ENCODE measurements at places on chromosomes 1 and 21.

DNA sequence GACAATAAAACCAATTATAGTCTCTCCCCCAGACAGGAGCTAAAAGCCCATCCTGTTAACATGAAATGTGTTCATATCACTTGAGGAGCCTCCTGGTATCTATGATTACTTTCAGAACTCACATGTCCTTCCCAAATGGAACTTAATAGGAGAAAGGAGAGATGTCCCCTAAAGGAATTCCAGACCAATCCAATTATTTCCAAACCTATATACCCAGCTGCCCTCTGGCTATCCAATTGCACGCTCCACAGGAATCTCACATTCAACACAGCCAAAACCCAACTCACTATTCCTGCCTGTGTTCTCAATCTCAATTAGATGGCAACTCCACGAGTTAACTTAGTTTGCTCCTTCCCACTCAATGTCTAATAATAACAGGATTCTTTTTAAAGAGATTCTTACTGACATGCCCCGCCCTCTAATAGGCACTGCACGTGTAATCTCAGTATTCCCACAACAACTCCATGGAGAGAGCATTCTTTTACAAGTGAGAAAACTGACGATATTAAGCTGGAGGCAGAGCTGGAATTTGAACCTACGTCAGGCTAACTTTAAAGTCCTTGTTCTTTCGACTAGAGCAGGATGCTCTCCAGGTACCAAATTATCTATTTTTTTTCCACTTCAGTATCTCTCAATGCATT is 59.1 kb upstream of the SEC16B start:
- no peak for DNase-seq

DNA sequence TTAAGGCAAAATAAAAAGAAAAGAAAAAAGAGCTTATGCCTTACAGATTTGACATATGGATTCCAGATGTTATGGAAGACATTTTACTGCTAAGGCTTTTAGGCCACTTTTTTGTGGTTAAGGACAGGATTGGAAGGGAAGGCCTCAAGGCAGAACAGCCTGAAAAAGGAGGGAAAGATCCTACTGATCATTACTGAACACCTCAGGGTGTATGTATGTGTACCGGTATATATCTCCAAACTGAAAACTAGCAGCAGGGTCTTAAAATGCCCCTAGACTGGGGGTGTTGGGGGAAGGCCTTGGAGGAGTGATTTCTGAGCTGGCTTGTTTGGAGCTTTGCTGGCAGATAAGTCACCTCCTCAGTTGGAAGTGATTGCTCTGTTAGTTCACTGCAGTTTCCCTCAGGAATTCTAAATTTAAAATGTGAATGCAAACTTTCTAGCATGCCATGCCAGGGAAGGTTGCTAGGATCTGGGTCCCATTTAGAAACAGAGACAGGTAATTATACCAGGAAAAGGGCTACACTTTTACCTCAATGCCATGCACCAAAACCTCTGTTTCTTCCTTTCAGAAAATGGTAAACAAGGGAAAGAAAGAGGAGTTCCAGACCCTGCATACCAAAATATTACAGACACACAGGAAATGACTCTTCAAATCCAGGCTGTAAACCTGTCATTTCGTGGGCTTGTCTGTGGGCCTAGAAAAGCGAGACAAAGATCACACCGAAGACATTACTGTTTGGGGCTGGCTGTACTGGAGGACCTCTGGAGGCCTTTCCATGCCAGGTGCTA is 15.0 kb downstream of the C1orf52 start:
- peak; percentile 78 for DNase-seq

GRCh38 chr1:224644553-224645154 is 28.5 kb downstream of the CNIH3 start:
- peak; percentile 40 for DNase-seq

GRCh38 chr21:34590520-34590919 is 24.4 kb downstream of the RCAN1 start:
- DNase-seq, result no peak

GRCh38 chr1:230495076-230495475 is 68.9 kb upstream of the PGBD5 start:
- no peak for DNase-seq

- no peak for DNase-seq
Observed at GRCh38 chr1:211648336-211648735, 27.1 kb downstream of the NEK2 start.

- DNase-seq, result peak; percentile 92
Observed at GRCh38 chr1:8408151-8408839, 90.4 kb downstream of the SLC45A1 start.

- peak; percentile 91 for DNase-seq
Observed at GRCh38 chr1:177274687-177275211, 104.0 kb downstream of the BRINP2 start.

DNA sequence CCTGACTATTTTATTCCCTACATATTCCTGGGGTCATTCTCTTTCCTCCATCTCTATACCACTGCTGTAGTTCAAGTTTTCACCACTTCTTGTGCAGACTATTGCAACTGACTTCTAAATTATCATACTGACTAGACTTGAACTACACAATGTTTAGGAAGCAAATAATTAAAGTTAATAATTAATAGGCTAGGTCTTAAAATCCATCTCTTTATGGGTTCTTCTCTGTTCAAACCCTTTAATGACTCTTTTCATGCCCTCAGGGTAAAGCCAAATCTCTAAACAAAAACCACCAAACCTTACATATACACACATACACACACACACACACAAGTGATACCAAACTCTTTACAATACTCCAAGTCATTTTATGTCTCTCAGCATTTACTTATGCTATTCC is 22.3 kb upstream of the MOB3C start:
- no peak for DNase-seq
